ENCODE measurements at places on chromosomes 4 and X.

GRCh38 chr4:88866862-88867550 is 169.4 kb upstream of the NAP1L5 start:
- no peak for DNase-seq

DNA sequence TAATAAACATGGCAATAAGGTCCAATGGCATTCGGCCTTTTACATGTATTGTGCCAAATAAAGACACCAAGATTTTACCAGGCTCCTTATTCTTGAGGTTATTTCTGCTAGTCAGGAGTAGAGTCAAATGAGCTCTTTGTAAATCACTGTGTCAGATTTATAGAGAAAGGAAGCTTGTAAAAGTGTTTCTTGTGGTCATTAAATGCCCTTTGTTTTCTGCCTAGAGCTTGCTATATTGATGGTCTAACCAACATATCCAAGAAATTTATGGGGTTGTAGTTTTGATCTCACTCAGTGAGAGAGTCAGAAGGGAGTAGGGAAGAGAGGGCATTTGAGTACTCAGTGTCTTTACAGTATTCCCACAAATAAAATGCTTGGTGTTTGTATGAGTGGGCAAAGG is 86.2 kb upstream of the FRMPD4 start:
- DNase-seq = no peak

DNA sequence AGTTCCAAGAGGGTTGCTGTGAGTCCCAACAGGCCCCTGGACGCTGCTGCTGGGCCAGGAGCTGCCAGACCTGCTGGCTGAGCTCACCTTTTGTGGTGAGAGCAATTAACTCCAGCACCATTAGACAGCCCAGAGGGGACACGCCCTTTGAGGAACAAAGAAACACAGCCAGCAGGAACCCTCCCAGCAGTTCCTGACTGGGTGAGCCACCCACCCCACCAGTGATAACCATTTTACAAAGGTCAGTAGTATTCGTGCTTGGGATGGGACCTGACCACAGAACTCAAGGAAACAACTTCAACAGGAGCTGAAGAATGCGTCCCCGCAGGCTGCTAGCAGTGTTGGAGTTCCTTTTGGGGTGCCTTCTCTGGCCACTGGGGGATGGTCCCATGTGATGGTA is 38.8 kb upstream of the AFAP1 start:
- no peak for DNase-seq

GRCh38 chrX:40157228-40158035 is 59.7 kb upstream of the BCOR start:
- no peak for DNase-seq

DNA sequence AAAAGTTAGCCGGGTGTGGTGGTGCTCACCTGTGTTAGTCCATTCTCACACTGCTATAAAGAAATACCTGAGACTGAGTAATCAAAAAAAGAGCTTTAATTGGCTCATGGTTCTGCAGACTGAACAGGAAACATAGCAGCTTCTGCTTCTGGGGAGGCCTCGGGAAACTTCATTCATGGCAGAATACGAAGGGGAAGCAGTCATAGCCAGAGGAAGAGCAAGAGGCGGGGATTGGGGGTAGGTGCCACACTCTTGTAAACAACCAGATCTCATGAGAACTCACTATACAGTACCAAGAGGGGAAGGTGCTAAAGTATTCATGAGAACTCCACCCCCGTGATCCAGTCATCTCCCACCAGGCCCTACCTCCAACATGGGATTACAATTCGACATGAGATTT is 64.1 kb downstream of the BEND4 start:
- DNase-seq = peak; percentile 7

- DNase-seq = peak; percentile 77
Observed at GRCh38 chr4:173025131-173025530, 143.5 kb upstream of the GALNT7 start.

- no peak for DNase-seq
Observed at GRCh38 chr4:2334826-2335728, 73.2 kb upstream of the MXD4 start.

DNA sequence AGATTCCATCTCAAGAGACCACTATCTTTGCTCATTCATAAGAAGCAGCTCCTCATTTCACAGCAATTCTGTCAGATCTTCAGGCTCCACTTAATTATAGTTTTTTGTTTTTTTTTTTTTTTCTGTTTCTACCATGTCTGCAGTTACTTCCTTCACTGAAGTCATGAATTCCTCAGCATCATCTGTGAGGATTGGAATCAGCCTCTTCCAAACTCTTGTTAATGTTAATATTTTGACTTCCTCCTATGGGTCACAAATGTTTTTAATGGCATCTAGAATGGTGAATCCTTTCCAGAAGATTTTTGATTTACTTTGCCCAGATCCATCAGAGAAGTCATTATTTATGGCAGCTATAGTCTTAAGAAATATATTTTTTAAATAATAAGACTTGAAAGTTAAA is 53.1 kb downstream of the BMP2K start:
- DNase-seq = no peak

GRCh38 chr4:14807856-14808255 is 194.4 kb upstream of the CPEB2 start:
- DNase-seq = no peak

DNA sequence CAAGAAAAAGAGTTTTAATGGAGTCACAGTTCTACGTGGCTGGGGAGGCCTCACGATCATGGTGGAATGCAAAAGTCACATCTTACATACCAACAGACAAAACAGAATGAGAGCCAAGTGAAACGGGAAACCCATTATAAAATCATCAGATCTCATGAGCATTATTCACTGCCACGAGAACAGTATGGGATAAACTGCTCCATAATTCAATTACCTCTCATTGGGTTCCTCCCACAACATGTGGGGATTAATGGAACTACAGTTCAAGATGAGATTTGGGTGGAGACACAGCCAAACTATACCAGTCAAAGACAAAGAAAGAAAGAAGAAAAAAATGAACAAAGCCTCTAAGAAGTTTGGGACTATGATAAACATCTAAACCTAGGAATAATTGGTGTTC is 158.9 kb downstream of the GC start:
- DNase-seq = no peak

- no peak for DNase-seq
Observed at GRCh38 chr4:10593130-10593529, 91.4 kb downstream of the CLNK start.

DNA sequence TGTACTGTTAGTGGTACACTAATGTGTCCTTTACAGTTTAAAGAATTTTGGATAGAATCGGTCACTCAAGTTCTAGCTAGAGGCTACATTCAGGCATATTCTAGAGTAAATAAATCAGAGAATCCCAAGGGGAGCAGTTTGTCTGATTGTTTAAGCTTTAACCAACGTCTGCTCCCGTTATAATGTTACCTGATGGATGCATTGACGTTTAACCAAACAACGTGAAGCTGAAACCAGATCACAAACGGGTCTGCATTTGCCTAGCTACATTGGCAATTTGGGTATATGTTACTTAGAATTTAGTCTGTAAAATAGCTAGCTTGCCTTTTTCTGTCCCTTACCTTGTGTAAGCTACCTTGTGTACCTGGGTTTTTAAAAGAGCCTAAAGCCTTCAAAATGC is 1.6 kb downstream of the PI4K2B start:
- DNase-seq = no peak

- no peak for DNase-seq
Observed at GRCh38 chrX:20066968-20067708, 49.6 kb downstream of the MAP7D2 start.

- no peak for DNase-seq
Observed at GRCh38 chr4:103499094-103499493, 220.7 kb downstream of the TACR3 start.

GRCh38 chrX:36504625-36505024 is 503.5 kb upstream of the FAM47C start:
- no peak for DNase-seq

DNA sequence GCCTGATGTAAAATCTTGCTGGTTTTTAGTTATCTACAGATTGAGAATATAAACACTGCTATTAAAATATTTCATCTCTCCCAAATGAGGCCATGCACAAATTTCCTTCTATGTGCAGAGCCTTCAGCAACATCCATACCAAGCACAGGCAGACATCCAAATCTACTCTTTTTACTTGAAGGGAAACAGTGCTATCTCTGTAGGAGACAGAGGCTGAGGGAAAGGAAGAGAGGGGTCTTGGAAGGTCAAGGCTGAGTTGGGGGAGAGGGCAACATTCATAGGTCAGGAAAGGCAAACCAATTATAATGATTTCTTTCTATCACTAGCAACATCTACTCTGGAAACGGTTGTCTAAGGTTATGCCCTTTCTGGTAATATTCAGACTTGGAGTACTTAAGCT is 240.2 kb downstream of the CBR4 start:
- DNase-seq = no peak

GRCh38 chr4:131093303-131093702 is 1997.4 kb downstream of the C4orf33 start:
- DNase-seq = no peak

All from HL-60 (cell line).